SK-N-SH (cell line): ENCODE measurements at places on chromosomes 7 and 10. TPM values are rescaled to one million over a fixed set of nuclear protein-coding genes. Genes with fewer than 3 reads are reported as not detected.
A peak's percentile ranks its signal among the peaks of the same experiment; 100 is the strongest.

The PEX1 gene
- polyA plus RNA-seq: 16.0 and 24.9 TPM in 2 replicates

The NPSR1 gene
- not detected in 2 replicates for polyA plus RNA-seq

The VWDE gene
- polyA plus RNA-seq: 0.03 TPM in 1 of 2 replicates, not detected in the other

The MEST gene
- 36.7 and 49.9 TPM in 2 replicates for polyA plus RNA-seq

The SLC29A3 gene
- polyA plus RNA-seq: 3.8 and 4.6 TPM in 2 replicates

- no peak for DNase-seq
Measured at GRCh38 chr7:33601101-33601500, 304.2 kb upstream of the BMPER start.

DNA sequence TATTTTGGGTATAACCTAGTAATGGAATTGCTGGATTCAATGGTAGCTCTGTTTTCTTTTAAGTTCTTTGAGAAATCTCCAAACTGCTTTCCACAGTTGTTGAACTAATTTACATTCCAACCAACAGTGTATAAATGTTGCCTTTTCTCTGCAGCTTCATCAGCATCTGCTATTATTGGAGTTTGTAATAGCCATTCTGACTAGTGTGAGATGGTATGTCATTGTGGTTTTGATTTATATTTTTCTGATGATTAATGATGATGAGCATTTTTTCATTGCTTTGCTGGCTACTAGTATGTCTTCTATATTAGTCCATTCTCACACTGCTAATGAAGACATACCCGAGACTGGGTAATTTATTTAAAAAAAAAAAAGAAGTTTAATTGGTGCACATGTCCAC lies 248.6 kb upstream of the MAGI2 start:
- no peak for DNase-seq

DNA sequence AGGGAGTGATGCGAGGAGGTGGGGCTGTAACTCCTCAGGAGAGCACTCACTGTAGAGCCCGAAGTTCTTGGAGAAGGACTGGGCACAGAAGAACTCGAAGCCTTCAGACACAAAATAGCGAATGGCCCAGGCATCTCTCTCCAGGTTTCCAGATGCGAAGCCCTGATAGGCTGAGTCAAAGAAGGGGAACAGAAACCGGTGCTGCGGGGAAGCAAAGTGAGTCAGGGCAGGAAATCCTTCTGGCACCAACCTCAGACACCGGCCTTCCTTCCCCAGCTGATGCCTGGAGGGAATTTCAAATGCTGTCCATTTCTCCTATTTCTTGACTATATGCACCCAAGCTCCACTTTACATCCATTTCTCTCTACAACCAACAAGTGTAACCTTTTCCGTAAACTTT lies 26.8 kb downstream of the GOT1 start:
- no peak for DNase-seq

DNA sequence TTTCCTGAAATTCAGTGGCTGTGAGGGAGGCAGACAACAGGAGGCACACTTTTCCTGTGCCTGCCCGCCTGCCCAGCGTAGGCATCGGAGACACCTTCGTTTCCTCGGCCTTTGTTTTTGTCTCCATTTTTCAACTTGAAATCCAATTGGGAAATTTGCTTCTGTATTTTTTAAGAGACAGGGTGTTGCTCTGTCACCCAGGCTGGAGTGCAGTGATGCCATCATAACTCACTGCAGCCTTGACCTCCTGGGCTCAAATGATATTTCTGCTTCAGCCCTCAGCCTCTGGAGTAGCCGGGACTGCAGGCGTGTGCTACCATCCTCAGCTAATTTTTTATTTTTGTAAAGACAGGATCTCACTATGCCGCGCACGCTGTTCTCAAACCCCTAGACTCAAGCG lies 116.8 kb downstream of the CYTH3 start:
- DNase-seq: no peak

- no peak for DNase-seq
Measured at GRCh38 chr7:78185149-78185745, 386.7 kb downstream of the PHTF2 start.

DNA sequence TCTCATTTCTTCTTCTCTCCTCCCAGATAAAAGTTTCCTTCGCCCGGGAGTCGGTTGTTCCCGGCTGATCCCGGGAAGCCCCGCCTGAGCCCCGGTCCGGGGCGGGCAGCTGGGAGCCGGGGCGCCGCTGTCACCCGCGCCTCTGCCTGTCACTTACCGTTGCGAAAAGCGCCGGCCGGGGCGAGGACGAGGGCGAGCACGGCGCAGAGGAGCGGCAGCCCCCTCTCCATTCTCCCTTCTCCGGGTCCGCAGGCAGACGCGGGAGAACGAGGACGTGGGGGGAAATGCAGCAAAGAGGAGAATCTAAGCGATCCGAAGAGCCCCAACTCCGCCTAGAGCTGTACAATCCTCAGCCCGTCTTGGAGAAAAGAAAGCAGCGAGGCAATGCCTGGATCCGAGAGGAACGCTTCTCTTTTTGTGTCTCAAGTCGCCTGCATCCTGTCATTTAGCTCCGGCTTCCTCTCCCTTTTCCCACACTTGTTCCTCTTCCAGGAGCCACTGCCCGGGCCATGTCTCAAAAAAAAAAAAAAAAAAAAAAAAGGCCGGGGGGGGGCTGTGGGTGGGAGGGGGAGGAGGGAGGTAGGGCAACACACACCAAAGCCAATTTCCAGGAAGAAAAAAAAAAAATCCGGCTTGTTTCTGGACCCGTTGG lies at the start of gene NRP1:
TSS of gene NRP1 (minus strand) at position 515 of the 652 bp plus-strand sequence. CDS start at position 230, 285 bp downstream.
- DNase-seq: peak; percentile 65

DNA sequence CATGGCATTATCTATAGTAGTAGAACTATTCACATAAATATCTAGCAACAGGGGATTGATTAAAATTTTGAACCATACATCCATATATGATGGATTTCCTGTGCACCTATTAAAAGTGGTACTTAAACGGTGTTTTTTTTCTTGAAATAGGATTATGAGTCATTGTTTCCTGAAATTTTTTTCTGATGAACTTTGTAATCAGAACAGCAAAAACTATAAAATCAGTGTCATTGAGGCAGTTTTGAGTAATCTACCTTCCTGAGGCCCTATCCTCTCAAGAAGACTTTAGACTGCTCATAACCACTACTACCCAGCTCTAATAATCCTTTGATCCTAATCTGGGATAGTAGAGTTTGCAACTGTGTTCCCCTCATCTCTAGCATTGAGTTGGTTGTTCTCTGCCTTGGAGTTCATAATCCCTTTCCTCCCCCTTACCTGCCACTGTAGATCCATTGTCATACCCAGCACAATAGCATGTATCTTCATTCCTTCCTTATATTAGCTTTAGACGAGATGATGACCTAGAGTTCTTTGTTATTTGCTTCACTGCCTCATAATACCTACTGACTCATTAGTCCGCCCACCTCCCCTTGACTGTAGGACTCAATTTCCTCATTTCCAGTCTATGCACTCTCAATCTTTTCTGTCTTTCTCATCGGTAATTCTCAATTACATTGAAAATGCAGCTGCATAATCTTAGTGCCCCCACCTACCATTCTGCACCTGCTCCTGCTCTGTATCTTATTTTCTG lies 133.4 kb downstream of the LRRC4 start:
- DNase-seq: no peak

DNA sequence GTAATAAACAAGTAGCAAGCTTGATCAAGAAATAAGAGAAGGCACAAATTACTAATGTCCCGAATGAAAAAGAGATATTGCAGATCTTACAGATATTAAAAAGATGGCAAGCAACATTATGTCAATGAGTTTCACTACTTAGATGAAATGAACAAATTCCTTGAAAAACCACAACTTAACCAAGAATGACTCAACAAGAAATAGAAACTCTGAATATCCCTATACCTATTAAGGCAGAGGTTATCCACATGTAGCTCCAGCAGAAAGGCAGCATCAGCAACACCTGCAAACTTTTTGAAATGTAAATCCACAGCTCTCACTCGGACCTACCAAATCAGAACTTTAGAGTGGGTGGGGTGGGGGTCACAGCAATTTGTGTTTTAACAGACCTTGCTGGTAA lies 33.6 kb downstream of the PDE1C start:
- no peak for DNase-seq

GRCh38 chr7:17105701-17106100 lies 192.8 kb upstream of the AHR start:
- no peak for DNase-seq
